Activated naive CD4-positive, alpha-beta T cell (primary cell): ENCODE measurements at places on chromosomes 12 and 14.

GRCh38 chr12:101803978-101804377 lies 26.8 kb downstream of the GNPTAB start:
- no peak for DNase-seq

GRCh38 chr14:35052637-35053036 lies 6.6 kb downstream of the FAM177A1 start:
- no peak for DNase-seq

- DNase-seq: no peak
Measured at GRCh38 chr14:55129086-55129427, at the start of gene LGALS3. TSS of gene LGALS3 (plus strand) at chr14:55129252. CDS start at chr14:55137374, 8,122 bp downstream.

- DNase-seq: no peak
Measured at GRCh38 chr12:72304751-72305150, 32.6 kb downstream of the TRHDE start.

DNA sequence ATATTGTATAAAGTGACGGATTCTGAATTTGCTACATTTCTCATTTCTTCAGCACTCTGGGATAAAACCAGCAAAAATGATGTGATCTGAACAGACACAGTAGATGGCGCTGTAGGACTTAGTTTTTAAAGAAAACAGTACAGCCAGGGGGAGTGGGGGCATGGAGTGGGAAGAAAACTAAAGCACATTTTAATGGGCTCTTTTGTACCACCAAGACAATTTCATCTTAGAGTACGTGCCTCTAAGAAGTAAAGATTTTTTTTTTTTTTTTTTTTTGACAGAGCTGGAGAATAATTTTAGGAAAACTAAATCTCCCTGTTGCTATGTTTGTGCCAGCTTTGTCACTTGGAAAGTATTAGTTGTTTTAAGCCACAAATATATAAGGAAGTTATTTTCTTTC lies 124.4 kb downstream of the RAD51B start:
- no peak for DNase-seq

DNA sequence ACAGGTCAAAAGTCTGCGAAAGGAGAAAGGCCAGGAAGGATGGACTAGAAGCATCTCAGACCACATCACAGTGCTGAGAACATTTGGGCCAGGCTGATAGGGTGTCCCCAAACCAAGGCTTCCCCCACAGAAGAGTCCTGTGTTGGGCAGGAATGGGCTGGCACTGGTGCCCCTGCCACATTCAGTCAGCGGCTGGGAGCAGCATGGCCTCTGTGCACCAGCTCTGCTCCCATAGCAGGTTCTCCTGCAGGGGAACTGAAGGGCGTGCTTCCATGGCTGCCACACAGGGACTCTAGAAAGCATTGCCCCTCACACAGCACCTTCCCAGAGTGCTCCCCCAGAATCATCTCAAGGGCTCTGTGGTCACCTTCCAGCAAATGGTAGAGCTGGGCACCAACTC lies 17.5 kb downstream of the EVL start:
- DNase-seq: no peak

DNA sequence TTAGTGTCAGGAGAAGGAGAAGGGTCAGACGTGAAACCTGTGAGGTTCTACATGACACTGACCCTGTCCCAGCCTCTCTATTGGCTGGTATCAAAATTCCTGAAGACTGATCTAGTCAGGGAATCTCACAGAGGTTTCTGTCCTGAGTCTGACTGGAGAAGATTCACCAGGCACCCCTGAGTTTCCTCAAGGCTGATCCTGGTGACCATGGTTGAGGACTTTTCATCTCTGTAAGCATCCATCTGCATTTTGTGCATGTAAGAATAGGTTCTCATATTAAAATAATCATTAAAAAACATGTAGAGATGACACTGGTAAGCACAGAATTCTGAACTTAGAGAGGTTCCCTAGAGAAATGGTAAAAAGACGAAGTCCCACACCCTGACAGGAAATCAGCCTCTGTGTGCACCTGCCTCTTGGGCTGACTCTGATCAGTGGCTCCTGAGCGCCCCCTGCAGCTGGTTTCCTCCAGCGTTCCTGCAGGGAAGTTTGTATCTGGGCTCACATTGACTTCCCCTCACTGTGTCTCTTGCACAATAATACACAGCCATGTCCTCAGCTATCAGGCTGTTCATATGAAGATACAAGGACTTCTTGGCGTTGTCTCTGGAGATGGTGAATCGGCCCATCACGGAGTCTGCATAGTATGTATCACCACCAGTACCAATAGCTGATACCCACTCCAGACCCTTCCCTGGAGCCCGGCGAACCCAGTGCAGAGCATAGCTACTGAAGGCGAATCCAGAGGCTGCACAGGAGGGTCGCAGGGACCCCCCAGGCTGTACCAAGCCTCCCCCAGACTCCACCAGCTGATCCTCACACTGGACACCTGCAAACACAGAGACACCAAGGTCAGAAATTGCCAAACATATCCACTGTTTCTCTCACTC lies 991.9 kb downstream of the TMEM121 start:
- DNase-seq: peak; percentile 95

DNA sequence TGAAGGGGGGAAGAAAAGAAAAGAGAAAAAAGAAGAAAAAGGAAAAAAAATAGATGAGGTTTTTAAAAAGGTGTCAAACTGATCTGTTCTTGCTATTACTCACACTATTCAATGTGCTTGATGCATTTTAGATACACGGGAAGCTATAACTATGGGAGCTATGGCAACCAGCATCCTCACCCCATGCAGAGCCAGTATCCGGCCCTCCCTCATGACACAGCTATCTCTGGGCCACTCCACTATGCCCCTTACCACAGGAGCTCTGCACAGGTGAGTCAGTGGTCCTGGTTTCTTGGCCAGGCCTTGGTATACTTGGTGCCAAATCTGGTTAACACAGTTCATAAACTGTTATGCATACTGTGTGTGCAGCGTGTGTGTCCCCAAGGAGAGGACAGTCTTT lies 24.0 kb upstream of the RIC8B start:
- no peak for DNase-seq

- DNase-seq: no peak
Measured at GRCh38 chr12:76942267-76942666, 63.4 kb upstream of the CSRP2 start.

DNA sequence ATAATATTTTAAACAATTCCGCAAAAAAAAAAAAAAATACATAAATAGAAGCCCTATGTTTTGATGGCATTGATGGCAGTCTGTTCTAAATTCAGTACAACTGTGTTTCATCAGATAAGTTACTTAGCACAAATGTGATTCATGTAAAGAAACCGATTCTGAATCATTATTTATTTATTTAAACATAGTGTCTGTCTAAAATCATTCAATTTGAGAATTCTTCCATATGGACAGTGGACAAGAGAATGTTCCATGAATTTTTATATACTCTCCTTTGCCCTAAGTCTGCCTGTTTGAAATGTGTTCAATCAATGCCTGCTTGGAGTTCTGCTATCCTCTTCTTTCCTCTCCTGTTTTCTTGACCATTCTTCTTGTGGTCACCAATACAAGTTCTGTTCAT lies 126.5 kb downstream of the PDE3A start:
- no peak for DNase-seq

- no peak for DNase-seq
Measured at GRCh38 chr14:83975841-83976770, 1553.8 kb upstream of the FLRT2 start.

GRCh38 chr12:87596636-87597035 lies 432.6 kb downstream of the C12orf50 start:
- no peak for DNase-seq

GRCh38 chr14:100893228-100893601 lies 10.3 kb downstream of the RTL1 start:
- DNase-seq: no peak

DNA sequence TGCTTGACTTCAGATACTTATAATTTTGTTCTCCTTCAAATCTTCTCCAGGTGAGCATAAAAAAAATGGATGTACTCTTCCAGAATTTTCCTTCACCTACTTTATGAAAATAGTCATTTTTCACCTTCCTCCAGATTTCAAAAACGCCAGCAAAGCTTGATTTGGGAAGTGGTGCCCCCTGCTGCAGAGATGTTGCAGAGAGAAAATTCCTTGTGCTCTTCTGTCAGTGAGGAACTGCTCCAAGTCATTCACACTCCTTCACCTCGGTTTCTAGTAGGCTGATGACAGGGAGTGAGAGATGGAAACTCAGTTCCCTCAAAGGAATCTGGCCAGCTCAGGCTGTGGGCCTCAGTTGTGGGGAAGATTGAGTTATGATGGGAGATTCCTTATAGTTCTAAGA lies 24.2 kb upstream of the RNASE3 start:
- DNase-seq: no peak

DNA sequence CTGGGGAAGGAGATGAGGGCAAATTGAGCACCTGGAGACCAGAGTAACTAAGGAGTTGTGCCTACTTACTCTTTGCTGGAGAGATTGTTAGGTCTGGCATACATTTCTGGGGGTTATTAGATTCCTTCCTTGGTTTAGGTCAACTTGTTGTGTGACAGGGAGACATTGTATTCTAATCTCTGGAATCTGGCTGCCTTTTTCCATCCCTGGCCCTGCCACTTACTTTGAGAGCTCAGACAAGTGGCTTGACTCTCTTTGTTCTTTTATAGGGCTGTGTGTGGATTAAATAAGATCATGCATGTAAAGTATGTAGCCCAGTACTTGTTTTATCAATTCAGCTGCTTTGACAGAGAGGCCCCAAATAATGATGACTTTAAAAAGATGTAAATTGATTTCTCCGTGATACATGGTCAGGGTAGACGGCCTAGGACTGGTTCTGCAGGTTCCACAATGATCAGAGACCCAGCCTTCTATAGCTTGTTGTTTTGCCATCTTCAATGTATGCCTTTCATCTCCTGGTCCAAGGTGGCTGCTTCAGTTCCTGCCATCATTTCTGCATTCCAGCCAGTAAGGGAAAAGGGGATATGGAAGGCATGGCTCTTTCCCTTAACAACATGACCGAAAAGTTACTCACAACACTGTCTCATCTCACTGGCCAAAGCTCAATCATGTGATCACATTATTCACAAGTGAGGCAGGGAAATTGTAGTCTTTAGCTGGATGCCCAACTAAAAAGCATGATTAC lies 72.6 kb downstream of the CHST11 start:
- no peak for DNase-seq

DNA sequence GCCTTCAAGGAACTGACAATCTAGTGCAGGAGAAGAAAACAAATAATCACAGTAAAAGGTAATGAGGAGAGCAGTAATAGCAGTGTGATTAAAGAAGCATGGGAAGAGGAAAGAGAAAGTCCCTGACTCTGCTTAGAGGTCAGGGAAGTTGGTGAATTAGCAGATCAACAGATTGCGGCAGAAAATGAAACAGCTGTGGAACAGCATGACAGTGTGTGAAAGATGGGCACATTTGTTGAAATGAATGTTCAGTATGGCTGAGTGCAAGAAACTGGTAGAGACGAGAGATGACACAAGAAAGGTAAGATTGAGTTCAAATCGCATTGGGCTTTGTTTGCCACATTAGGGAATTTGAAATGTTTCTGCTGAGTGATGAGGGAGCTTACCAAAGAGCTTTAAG lies 63.7 kb upstream of the RASSF8 start:
- DNase-seq: no peak

- DNase-seq: no peak
Measured at GRCh38 chr14:50403419-50403818, 6.7 kb upstream of the CDKL1 start.

- DNase-seq: no peak
Measured at GRCh38 chr12:108697905-108698304, 33.4 kb downstream of the CORO1C start.

GRCh38 chr12:112905451-112906089 lies 1.2 kb upstream of the OAS1 start:
- no peak for DNase-seq

GRCh38 chr12:121301876-121302275 lies 5.4 kb upstream of the CAMKK2 start:
- DNase-seq: no peak

DNA sequence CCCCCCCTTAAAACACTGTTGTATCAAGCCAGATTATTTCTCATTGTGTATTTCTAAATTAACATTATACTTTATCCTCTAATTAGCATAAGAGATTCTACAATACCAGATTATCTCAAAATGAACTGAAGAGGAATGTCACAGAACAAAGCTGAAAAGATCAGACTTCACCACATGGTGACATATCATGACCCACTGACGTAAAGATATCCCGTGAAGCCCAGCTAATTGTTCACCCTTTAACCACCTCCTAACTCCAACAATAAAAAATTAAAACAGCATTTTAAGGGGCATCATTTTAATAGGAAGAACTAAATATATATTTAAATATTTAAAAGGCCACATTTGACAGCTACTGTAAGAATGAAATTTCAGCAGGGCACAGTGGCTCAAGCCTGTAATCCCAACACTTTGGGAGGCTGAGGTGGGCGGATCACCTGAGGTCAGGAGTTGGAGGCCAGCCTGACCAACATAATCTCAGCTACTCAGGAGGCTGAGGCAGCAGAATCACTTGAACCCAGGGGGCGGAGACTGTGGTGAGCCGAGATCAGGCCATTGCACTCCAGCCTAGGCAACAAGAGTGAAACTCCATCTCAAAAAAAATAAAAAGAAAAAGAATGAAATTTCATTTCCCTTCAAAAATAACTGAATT lies 29.0 kb downstream of the CDK17 start:
- no peak for DNase-seq

GRCh38 chr12:57474430-57474829 lies 5.2 kb downstream of the ARHGAP9 start:
- no peak for DNase-seq

DNA sequence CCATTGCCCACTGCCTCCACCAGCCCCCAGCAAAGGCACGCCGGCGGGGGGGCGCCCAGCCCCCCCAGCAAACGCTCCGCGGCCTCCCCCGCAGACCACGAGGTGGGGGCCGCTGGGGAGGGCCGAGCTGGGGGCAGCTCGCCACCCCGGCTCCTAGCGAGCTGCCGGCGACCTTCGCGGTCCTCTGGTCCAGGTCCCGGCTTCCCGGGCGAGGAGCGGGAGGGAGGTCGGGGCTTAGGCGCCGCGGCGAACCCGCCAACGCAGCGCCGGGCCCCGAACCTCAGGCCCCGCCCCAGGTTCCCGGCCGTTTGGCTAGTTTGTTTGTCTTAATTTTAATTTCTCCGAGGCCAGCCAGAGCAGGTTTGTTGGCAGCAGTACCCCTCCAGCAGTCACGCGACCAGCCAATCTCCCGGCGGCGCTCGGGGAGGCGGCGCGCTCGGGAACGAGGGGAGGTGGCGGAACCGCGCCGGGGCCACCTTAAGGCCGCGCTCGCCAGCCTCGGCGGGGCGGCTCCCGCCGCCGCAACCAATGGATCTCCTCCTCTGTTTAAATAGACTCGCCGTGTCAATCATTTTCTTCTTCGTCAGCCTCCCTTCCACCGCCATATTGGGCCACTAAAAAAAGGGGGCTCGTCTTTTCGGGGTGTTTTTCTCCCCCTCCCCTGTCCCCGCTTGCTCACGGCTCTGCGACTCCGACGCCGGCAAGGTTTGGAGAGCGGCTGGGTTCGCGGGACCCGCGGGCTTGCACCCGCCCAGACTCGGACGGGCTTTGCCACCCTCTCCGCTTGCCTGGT lies at the start of gene CDKN1B:
TSS of gene CDKN1B (plus strand) at position 576 of the 793 bp plus-strand sequence. CDS start 472 bp downstream, outside the sequence.
- peak; percentile 56 for DNase-seq

- DNase-seq: no peak
Measured at GRCh38 chr12:52279422-52280318, 5.2 kb downstream of the KRT86 start.

- no peak for DNase-seq
Measured at GRCh38 chr12:4117386-4118016, 156.1 kb upstream of the CCND2 start.
